Activated B cell treated with CpG ODN at 0.5 μM for 24 hours (primary cell): ENCODE measurements at places on chromosomes 6 and 20. TPM values are rescaled to one million over a fixed set of nuclear protein-coding genes. Genes with fewer than 3 reads are reported as not detected.

- no peak for DNase-seq
- H3K27me3 ChIP-seq = peaks cover 8% of the 10 kb centered on the region
- no peak overlapping the region for H3K27ac ChIP-seq
- H3K4me3 ChIP-seq = no peak overlapping the region
- no peaks in the 10 kb centered on the region for H3K4me1 ChIP-seq
- no peaks in the 10 kb centered on the region for H3K36me3 ChIP-seq
Observed at GRCh38 chr20:21548390-21549035, 34.6 kb upstream of the NKX2-2 start.

The KIF6 gene
- not detected in 2 replicates for total RNA-seq

The KHDC1L gene
- not detected in 2 replicates for total RNA-seq

DNA sequence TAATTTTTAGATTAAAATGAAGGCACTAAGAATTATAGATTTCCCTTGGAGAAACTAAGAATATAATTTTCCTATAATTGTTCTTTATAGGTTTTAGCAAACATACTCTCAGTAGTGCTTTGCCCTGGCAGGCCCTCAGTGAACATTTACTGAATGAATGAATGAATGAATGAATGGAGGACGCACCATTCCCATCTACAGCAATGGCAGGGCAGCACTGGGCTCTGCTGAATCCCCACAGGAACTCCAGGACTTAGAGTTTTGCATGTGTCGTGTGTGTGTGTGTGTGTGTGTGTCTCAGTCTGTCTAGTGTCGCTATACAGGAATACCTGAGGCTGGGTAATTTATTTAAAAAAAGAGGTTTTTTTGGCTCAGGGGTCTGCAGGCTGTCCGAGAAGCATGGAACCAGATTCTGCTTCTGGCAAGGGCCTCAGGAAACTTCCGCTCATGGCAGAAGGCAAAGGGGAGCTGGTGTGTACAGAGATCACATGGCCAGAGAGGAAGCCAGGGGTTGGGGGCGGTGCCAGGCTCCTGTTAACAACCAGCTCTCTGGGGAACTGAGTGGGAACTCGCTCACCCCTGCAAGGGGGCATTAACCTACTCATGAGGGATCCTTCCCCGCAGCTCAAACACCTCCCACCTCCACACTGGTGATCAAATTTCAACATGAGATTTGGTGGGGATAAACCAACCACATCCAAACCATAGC lies 20.1 kb downstream of the RNASET2 start:
- H3K27ac ChIP-seq = peak overlapping the region; percentile 81
- DNase-seq = no peak
- peaks cover 91% of the 10 kb centered on the region for H3K36me3 ChIP-seq
- H3K4me1 ChIP-seq = peaks cover 27% of the 10 kb centered on the region
- H3K4me3 ChIP-seq = peak overlapping the region; percentile 12

- H3K36me3 ChIP-seq = peaks cover 7% of the 10 kb centered on the region
- H3K4me1 ChIP-seq = peaks cover 53% of the 10 kb centered on the region
- peak; percentile 52 for DNase-seq
- H3K27me3 ChIP-seq = no peaks in the 10 kb centered on the region
Observed at GRCh38 chr6:163414946-163415619, 565 bp downstream of the QKI start.

DNA sequence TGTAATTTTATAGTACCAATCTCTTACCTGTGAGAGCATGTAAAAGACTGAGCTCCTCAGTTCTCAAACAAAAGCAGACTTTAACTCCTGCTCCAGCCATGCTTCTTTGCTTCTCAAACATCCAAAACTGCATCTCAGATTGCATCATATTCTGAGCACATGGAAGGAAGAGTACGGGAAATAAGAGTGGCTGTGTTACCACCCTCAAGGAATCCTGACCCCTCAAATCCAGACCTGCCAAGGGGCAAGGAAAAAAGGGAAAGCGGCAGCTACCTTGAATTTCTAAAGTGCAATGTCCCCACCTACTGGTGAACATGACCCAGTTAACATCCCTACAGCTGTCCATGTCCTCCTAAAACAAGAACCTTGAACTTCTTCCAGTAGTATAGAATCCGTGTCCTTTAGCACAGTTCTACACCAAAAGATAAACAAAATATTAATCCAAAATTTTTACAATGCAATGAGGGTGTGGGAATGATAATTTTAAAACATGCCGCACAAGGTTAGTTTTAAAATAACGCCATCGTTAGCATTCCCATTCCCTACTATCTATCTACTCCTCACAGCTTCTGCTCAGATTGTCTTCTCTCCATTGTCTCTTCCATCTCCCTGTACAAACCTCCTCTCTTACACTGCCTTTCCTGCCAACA lies 34.1 kb upstream of the HLA-DQB1 start:
- H3K4me3 ChIP-seq = peak overlapping the region; percentile 86
- no peaks in the 10 kb centered on the region for H3K36me3 ChIP-seq
- H3K27me3 ChIP-seq = no peaks in the 10 kb centered on the region
- peaks cover 32% of the 10 kb centered on the region for H3K4me1 ChIP-seq
- H3K27ac ChIP-seq = peak overlapping the region; percentile 91

DNA sequence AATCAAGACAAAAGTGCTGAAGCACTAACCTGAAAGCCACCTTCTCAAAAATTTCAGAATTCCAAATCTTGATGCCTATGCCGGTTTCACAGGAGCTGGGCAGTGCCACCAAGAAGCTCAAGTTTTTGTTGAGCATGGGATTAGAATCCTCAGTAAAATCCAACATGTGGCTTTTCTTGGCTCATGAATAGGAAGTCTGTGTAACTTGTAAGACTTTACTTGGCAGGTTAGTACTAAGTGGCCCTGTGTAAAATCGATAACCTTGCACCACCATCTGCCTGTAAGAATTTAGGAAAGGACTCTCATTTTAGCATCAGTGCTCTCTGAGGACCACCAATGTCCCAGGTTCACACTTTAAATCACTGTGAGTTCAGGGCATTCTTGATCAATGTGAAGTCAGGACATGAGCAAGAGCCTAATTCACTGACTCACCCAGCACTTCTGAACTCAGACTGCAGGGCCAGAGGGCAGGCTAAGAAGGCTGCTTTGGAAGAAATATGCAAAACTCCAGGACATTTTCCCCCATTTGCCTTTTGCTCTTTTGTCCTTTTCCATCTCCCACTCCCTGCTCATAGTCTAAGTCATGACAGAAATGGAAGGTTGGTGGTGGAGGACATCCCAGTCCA lies 113.2 kb downstream of the EDN1 start:
- no peaks in the 10 kb centered on the region for H3K36me3 ChIP-seq
- H3K27ac ChIP-seq = no peak overlapping the region
- no peaks in the 10 kb centered on the region for H3K4me1 ChIP-seq
- H3K27me3 ChIP-seq = peaks cover 5% of the 10 kb centered on the region
- H3K4me3 ChIP-seq = no peak overlapping the region

GRCh38 chr6:142374965-142375733 lies 73.3 kb downstream of the ADGRG6 start:
- H3K27ac ChIP-seq = no peak overlapping the region
- no peaks in the 10 kb centered on the region for H3K27me3 ChIP-seq
- DNase-seq = no peak
- no peaks in the 10 kb centered on the region for H3K36me3 ChIP-seq
- no peak overlapping the region for H3K4me3 ChIP-seq
- H3K4me1 ChIP-seq = no peaks in the 10 kb centered on the region

DNA sequence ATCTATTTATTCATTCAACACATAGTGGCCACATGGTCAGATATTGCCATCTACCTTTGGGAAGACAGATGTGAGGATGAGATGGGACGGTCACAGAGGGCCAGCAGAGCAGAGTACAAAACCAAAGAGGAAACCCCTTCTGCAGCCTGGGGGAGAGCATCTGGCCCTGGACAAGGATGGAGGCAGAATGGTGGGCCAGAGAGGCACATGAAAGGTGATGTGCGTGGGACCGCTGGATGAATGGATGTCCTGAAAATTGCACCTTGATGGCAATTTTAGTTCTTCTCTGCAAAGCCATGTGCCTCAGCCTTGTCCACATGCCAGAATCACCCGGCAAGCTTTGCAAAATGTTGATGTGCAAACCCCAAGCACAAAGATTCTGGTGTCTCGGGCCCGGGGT lies 77.4 kb upstream of the CD93 start:
- no peak overlapping the region for H3K27ac ChIP-seq
- no peak overlapping the region for H3K4me3 ChIP-seq
- H3K27me3 ChIP-seq = peaks cover 6% of the 10 kb centered on the region
- H3K4me1 ChIP-seq = no peaks in the 10 kb centered on the region
- DNase-seq = no peak

- no peak for DNase-seq
- peaks cover 76% of the 10 kb centered on the region for H3K36me3 ChIP-seq
- H3K27ac ChIP-seq = peak overlapping the region; percentile 15
- no peak overlapping the region for H3K4me3 ChIP-seq
- peaks cover 40% of the 10 kb centered on the region for H3K4me1 ChIP-seq
- H3K27me3 ChIP-seq = no peaks in the 10 kb centered on the region
Observed at GRCh38 chr20:32070690-32071213, 18.7 kb downstream of the HCK start.

The RAET1E gene
- total RNA-seq = not detected in 2 replicates

DNA sequence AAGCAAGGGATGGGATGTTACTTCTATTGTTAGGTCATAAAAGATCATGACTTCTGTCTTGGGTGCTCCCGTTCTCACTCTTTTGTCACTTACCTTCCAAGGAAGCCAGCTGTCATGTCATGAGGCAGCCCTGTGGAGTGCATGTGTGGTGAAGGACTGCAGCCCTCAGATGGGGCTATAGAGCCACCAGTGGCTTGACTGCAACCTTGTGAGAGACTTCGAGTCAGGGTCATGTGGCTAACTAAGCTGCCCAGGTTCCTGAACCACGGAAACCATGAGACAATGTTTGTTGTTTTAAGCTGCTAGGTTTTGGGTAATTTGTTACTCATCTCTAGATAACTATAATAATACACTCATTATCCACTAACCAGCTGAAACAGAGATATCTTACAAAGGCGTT lies 477.1 kb downstream of the BTBD3 start:
- H3K27me3 ChIP-seq = no peaks in the 10 kb centered on the region
- no peak overlapping the region for H3K4me3 ChIP-seq
- no peaks in the 10 kb centered on the region for H3K36me3 ChIP-seq
- no peaks in the 10 kb centered on the region for H3K4me1 ChIP-seq
- no peak overlapping the region for H3K27ac ChIP-seq

DNA sequence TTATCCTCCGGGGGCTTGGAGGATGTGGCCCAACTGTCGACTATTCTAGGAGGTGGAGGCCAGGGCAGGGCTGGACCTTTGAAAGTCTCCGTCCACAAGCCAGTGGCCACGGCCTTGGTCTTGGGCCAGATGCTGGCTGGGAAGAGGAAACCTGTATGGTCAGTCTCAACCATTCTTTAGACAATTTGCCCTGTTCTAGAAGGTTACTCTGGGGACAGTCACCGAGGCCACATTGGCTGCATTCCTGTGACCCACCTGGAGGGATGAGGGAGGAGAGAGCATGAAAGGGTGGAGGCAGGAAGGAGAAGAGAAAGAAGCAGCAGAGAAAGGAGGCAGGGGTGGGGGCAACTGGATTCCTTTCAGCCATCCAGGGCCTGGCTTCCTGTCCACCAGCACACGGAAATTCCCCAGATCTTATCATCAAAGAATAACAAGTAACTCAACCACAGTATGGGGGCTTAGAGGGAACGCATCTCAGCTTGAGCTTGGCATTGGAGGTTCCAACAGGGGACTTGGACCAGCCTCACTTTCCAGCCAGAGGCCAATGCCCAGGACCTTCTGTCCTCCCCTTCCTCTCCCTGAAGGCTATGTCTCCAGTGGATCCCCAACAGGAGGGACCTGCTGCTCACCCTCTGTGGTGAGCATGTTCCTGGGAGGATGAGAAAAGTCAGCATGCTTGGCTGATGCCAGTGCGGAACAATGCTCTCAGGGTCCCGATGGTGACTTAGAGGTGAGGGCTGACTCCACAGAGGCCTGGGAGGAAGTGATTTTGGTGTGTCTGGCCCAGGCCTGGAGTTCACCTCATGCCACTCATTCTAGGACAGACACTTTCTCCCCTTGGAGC lies 30.4 kb downstream of the TGM2 start:
- no peak overlapping the region for H3K27ac ChIP-seq
- no peak for DNase-seq
- no peaks in the 10 kb centered on the region for H3K36me3 ChIP-seq
- H3K4me3 ChIP-seq = no peak overlapping the region
- H3K4me1 ChIP-seq = no peaks in the 10 kb centered on the region

DNA sequence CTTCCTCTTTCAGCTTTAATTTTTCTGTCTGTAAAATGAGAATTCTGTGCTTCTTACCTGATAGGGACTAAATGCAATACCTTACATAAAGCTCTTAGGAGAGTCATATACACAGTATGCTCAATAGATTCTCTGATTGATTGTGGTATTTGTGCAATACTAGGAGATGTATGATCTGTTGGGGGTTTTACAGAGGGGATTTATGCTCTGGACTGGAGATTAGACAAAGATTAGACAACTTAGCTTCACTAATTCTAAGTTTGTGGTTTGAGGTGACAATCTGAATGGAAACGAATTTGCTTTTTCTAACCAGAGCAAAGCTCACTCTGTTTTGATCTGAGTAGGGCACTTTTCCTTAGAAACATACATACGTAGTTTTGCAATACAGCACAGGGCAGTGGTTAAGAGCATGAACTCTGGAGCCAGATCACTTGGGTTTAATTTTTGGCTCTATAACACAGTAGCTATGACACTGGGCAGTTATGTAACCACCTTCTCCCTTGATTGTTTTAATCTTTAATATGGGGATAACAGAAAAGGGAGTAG lies 126.2 kb downstream of the RNF144B start:
- H3K4me1 ChIP-seq = no peaks in the 10 kb centered on the region
- no peaks in the 10 kb centered on the region for H3K36me3 ChIP-seq
- H3K27me3 ChIP-seq = peaks cover 2% of the 10 kb centered on the region
- no peak for DNase-seq

The COL9A1 gene
- not detected in 2 replicates for total RNA-seq
